ENCODE measurements at places on chromosomes 4 and X. TPM values are rescaled to one million over a fixed set of nuclear protein-coding genes. Genes with fewer than 3 reads are reported as not detected.

Gene IQSEC2
- 7.6 TPM for total RNA-seq

Gene ASB12
- not detected for total RNA-seq

Gene HSFX4
- not detected for total RNA-seq

Gene TRPC3
- 1.4 TPM for total RNA-seq

Gene HMX1
- not detected for total RNA-seq

Gene NXF2B
- not detected for total RNA-seq

Gene REELD1
- not detected for total RNA-seq

Gene AMTN
- total RNA-seq = not detected

Gene TGIF2LX
- total RNA-seq = not detected

Gene MAGEE2
- not detected for total RNA-seq

Gene SMIM9
- total RNA-seq = not detected

Gene FAM193A
- total RNA-seq = 17.5 TPM

Gene RASSF6
- total RNA-seq = not detected

Gene PLP1
- total RNA-seq = 22.5 TPM

Gene FAM9B
- total RNA-seq = 0.32 TPM
